ENCODE measurements at places on chromosomes 11 and 22. TPM values are rescaled to one million over a fixed set of nuclear protein-coding genes. Genes with fewer than 3 reads are reported as not detected.

The MUC6 gene
- not detected for total RNA-seq

The OR8G1 gene
- total RNA-seq = not detected

The FAM111B gene
- total RNA-seq = 21.9 TPM

The CRYBB2 gene
- not detected for total RNA-seq

The MRGPRX4 gene
- total RNA-seq = not detected

The JAML gene
- not detected for total RNA-seq

The FOLR1 gene
- 0.28 TPM for total RNA-seq

The KCNJ5 gene
- under 0.01 TPM for total RNA-seq

The PIH1D2 gene
- 1.9 TPM for total RNA-seq

Measured in regular cardiac myocyte (primary cell).